RWPE2 (cell line): ENCODE measurements at places on chromosomes 5 and 9.

DNA sequence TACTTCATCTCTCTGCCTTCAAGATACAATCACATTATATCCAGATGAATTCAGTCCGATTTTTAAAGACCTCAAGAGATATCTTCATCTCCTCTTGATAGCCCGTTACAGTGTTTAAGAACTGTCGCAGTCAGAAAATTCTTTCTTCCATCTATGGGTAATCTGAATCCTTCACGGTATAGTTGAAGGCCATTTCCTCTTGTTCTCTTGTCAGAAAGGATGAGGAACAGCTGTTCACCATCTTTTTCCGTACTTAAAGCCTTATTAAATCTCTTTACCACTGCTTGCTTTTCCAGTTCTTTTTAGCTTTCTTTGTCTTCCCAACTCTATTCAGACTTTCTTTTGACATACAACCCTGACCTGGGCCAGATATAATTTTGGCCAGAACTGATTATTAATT, 121.8 kb downstream of the XRCC4 start:
- DNase-seq: no peak
- no peak overlapping the region for H3K4me3 ChIP-seq
- H3K27ac ChIP-seq: no peak overlapping the region
- peaks cover 7% of the 10 kb centered on the region; the same call in 1 of the 2 replicates for H3K36me3 ChIP-seq
- no peaks in the 10 kb centered on the region for H3K27me3 ChIP-seq

- no peaks in the 10 kb centered on the region for H3K36me3 ChIP-seq
- H3K27ac ChIP-seq: no peak overlapping the region
- H3K4me3 ChIP-seq: no peak overlapping the region
- peaks cover 3% of the 10 kb centered on the region for H3K4me1 ChIP-seq
- H3K27me3 ChIP-seq: peaks cover 14% of the 10 kb centered on the region
Measured at GRCh38 chr5:116583862-116584222, 9.2 kb upstream of the SEMA6A start.

DNA sequence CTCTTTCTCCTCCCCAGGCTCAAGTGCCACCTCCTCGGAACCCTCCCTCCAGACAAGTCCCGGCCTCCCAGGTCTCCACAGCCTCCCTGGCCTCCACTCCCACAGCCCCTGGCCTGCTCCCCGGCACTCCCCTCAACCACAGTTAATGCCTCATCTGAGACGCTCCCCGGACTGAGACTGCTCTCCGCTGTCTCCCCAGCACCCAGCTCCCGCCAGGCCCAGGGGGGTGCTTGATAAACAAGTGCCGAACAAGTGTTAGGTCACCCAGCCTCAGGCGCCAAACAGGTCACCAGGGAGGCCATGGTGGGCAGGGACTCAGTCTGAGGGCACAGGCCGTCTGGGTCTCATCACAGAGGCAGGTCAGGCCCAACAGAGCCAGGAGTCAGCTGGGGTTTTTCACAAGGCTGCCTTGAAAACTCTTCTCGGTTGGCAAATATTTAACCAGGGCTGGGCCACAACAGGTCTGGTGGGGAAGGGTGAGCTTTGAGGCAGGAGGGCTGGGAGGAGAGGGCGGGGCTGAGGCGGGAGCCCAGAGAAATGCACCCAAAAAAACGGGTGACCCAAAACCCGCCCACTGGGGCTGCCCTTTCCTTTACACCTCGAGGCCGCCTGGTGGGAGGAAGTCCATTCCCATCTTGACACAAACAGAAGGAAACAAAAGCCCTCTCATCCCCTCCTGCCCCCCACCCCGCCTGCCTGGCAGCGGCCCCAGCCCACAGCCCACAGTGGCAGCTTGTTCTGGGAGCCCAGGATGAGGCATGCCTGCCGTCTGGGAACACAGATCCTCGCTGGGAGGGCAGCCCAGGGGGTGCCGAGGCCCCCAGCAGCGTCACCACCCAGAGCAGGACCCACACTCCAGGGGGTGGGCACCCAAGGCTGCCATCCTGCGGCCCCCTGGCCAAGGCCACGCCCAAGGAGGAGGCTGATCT, 66.6 kb upstream of the STXBP1 start:
- H3K4me1 ChIP-seq: peaks cover 61% of the 10 kb centered on the region
- H3K4me3 ChIP-seq: no peak overlapping the region
- peak; percentile 87 for DNase-seq
- peaks cover 67% of the 10 kb centered on the region for H3K36me3 ChIP-seq
- peak overlapping the region; percentile 84 for H3K27ac ChIP-seq

DNA sequence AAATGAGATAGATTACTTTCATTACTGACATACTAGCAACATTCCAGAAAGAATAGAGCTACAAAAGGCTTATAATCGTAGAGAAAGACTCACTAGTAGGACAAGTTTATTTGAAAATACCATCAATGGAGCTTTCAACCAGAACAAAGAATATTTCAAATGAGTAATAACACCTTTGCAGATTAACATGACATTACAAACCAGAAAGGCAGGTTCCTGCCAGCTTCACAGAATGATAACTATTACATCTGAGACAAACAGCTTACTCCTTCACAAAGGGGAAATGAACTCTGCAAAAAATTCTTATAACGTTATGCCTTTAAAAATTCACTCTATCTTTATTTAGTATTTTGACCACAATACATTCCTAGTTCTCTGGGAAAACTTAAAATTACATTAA, 103.1 kb downstream of the EPB41L4A start:
- H3K36me3 ChIP-seq: no peaks in the 10 kb centered on the region
- DNase-seq: no peak
- H3K4me3 ChIP-seq: no peak overlapping the region
- peaks cover 8% of the 10 kb centered on the region for H3K4me1 ChIP-seq
- no peaks in the 10 kb centered on the region for H3K27me3 ChIP-seq

- H3K27me3 ChIP-seq: no peaks in the 10 kb centered on the region
- DNase-seq: peak; percentile 79
- H3K4me1 ChIP-seq: peaks cover 25% of the 10 kb centered on the region
- no peaks in the 10 kb centered on the region for H3K36me3 ChIP-seq
Measured at GRCh38 chr5:140322751-140323731, 20.1 kb upstream of the PFDN1 start.

DNA sequence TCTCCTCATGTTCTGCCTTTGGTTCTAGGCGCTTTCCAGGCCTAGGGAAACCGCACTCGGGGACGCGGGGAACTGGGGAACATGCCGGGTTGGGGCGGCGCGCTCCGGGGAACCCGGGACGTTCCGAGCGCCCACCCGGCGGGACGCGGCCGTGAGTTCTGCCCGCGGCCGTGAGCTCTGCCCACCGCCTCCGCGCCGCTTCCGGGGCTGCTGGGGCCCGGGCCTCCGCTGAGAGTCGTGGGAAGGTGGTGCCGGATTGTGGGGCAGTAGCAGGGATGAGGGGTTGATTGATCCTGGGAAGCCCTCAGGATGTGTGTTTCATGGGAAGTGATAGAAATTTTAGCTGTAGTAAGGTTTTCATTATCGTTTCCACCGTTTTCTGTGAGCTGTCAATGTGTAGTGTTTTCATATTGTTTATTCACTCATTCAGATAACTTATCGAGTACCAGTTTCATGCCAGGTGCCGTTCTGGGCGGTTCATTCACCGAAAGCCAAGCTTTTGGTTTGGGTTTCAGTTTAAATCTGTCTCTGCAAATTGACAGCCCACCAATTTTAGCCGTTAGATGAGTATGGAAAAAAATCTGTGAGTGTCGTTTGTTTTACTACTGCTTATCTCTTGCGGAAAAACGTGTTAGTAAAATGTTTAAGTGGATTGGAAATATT, 657 bp downstream of the MTRR start:
- no peaks in the 10 kb centered on the region for H3K27me3 ChIP-seq
- peaks cover 14% of the 10 kb centered on the region for H3K4me1 ChIP-seq

DNA sequence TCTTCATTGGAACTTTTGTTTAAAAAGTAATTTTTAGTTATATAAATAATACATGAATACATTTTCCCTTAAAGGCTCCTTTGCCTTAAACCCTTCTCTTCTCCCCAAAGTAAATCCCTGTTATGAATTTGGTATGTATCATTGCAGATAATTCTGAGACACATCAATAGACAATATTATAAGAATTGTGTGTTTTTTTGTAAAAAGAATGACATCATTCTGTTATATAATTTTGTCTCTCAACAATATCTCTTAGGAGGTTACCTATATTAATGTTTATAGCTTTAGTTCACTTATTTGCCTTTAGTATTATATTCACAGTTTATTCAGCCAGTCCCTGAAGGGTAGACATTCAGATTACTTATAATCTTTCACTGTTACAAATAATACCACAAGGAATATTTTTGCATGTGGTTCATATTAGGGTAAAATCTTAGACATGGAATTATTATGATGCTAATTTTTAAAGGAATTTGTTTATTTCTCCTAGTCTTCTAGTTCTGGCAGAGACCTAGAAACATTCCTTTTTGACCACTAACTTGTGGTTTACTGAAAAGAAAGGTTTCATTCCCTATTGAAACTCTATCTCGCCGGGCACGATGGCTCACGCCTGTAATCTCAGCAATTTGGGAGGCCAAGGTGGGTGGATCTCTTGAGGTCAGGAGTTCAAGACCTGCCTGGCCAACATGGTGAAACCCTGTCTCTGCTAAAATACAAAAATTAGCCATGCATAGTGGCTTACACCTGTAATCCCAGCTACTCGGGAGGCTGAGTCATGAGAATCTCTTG, 105.6 kb downstream of the KCTD16 start:
- DNase-seq: no peak
- no peak overlapping the region for H3K27ac ChIP-seq
- H3K27me3 ChIP-seq: peaks cover 7% of the 10 kb centered on the region
- H3K4me1 ChIP-seq: no peaks in the 10 kb centered on the region
- H3K36me3 ChIP-seq: no peaks in the 10 kb centered on the region
- no peak overlapping the region for H3K4me3 ChIP-seq

DNA sequence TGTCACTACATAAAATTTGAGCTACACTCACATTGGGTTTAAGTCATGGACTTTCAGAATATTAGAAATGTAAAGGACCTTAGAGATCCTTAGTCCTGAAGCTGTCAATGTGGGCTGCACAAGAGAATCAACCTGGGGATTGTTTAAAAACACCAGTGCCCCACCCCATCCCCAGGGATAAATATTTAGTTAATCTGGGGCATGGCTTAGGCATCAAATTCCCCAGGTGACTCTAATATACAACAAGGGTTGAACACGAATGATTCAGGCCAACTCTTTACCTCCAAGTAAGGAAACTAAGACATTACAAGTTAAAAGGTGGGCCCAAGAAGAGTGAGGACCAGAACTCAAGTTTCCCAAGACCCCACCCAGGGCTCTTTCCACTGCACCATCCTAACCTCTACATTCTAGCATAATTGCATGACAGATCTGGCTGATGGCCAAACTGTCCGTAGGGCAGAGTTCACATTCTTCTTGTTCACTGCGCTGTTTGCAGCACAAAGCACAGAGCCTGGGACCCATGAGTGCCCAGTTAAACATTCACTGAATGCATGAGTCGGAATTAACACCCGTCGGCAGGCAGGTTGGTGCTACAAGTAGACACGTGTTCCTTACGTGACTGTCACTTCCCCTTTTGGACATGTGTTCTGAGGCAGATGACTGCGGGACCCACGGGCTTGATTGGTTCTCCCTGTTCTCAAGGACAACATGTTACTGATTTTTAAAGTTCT, 25.2 kb downstream of the CYFIP2 start:
- H3K27ac ChIP-seq: no peak overlapping the region
- no peaks in the 10 kb centered on the region for H3K4me1 ChIP-seq
- H3K4me3 ChIP-seq: no peak overlapping the region
- no peak for DNase-seq
- peaks cover 6% of the 10 kb centered on the region for H3K27me3 ChIP-seq

DNA sequence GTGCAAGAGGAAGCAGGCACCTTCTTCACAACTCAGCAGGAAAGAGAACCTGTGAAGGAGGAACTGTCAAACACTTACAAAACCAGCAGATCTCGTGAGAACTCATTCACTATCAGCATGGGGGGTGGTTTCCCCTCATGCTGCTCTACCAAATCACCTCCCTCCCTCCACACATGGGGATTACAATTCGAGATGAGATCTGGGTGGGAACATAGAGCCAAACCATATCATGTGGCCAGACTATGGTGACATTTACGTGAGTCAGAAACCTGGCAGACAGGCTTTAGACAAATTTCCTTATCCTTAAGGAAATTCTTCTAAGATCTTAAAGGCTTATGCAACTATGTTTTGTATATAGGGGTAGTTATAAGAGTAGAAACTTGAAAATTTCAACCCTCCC, 8.7 kb upstream of the AOPEP start:
- peaks cover 17% of the 10 kb centered on the region for H3K4me1 ChIP-seq
- H3K27ac ChIP-seq: peak overlapping the region; percentile 17
- H3K27me3 ChIP-seq: no peaks in the 10 kb centered on the region
- no peaks in the 10 kb centered on the region for H3K36me3 ChIP-seq

DNA sequence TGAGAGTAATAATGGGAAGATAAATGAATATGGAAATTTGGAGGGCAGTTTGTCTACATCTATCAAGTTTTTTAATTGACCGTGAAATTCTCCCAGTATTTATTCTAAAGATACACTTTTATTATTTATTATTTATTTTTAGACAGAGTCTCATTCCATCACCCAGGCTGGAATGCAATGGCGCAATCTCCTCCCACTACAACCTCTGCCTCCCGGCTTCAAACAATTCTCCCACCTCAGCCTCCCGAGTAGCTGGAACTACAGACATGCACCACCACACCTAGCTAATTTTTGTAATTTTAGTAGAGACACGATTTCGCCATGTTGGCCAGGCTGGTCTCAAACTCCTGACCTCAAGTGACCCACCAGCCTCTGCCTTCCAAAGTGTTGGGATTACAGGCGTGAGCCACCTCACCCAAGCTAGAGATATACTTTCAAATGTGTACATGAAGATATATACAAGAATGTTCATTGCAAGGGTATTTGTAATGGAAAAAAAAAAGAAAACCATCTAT, 97.7 kb upstream of the SLC12A2 start:
- no peak for DNase-seq
- H3K36me3 ChIP-seq: no peaks in the 10 kb centered on the region
- H3K27ac ChIP-seq: no peak overlapping the region
- no peaks in the 10 kb centered on the region for H3K27me3 ChIP-seq

DNA sequence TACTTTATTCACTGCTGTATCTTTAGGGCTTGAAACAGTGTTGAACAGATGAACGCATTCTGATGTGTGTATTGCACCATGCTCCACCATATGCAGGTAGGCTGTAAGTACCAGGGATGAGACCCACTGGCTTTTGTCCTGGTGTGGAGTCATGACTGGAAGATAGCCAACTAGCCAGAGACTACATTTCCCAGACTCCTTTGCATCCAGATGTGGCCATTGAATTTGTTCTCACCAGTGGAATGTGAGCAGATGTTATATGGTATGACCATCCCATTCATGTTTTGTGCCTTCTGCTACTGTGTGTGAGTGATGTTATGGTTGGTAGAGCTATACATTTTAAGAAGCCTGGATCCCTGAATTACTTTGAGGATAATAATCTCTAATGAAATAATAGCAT, 7.4 kb upstream of the FBXL7 start:
- no peaks in the 10 kb centered on the region for H3K27me3 ChIP-seq
- H3K27ac ChIP-seq: no peak overlapping the region
- no peaks in the 10 kb centered on the region for H3K36me3 ChIP-seq

DNA sequence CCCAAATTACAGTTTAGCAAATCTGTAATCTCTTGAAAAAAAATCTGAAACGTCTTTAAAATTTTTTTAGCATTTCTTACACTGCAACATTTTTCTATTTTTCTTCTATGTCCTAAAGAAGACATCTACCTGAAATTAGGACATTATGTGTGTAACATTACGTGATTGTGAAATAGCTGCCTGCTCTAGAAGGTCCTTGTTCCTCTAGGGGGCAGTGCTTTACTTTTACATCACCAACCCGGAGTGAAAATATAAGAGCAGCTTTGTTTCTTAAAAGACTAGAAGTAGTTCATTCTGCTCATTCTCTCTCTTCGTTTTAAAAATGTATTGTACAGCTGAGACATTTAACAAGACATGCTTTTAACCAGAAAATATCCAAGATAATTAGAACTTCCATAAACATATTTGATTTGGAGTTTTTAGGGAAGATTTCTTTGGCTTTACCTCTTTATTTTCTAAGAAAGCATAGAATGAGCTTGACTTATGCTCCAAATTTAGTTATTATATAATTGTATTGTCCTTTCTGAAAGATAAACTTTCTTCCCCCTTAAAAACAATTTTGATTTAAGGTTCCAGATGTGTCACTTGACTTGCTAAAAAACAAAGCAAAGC, 48.1 kb upstream of the RIOK2 start:
- no peaks in the 10 kb centered on the region for H3K4me1 ChIP-seq
- no peak overlapping the region for H3K27ac ChIP-seq
- no peak overlapping the region for H3K4me3 ChIP-seq
